Liver (tissue), 10 donors: ENCODE measurements at places on chromosomes 16 and 17. TPM values are rescaled to one million over a fixed set of nuclear protein-coding genes. Genes with fewer than 3 reads are reported as not detected.

DNA sequence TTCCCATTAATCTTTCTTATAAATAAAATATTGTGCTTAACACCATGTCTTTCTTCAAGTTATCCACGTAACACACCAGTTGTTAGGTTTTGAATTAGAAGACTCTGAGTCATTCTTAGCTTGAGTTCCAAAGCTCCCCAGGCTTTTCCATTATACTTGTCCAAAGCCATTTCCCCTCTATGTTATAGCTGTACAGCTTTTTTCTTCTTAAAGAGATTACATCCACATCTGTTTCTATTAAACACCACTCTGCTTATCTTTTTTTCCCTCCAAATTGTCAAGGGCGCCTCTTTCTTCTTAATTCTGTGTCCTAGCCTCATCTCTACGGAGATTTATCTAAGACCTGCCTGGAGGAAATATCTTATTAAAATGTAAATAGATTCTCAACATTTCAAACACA lies 139.4 kb upstream of the CPHXL start:
- no peaks in the 10 kb centered on the region for H3K36me3 ChIP-seq
- no peaks in the 10 kb centered on the region for H3K27me3 ChIP-seq
- DNase-seq: no peak
- no peak overlapping the region for H3K27ac ChIP-seq

- no peaks in the 10 kb centered on the region for H3K36me3 ChIP-seq
- DNase-seq: no peak
- no peaks in the 10 kb centered on the region for H3K27me3 ChIP-seq
- peak overlapping the region; percentile 93 for H3K27ac ChIP-seq
Measured at GRCh38 chr17:77281904-77282367, 141.2 kb downstream of the SEC14L1 start.

- DNase-seq: peak; percentile 47
- H3K4me3 ChIP-seq: no peak overlapping the region
- H3K27me3 ChIP-seq: no peaks in the 10 kb centered on the region
- peak overlapping the region; percentile 82 for H3K27ac ChIP-seq
Measured at GRCh38 chr17:67280279-67280678, 35.3 kb upstream of the HELZ start.

GRCh38 chr16:49869731-49870130 lies 13.8 kb upstream of the ZNF423 start:
- peaks cover 3% of the 10 kb centered on the region for H3K27me3 ChIP-seq
- no peak overlapping the region for H3K4me3 ChIP-seq
- no peaks in the 10 kb centered on the region for H3K4me1 ChIP-seq
- no peaks in the 10 kb centered on the region for H3K36me3 ChIP-seq

DNA sequence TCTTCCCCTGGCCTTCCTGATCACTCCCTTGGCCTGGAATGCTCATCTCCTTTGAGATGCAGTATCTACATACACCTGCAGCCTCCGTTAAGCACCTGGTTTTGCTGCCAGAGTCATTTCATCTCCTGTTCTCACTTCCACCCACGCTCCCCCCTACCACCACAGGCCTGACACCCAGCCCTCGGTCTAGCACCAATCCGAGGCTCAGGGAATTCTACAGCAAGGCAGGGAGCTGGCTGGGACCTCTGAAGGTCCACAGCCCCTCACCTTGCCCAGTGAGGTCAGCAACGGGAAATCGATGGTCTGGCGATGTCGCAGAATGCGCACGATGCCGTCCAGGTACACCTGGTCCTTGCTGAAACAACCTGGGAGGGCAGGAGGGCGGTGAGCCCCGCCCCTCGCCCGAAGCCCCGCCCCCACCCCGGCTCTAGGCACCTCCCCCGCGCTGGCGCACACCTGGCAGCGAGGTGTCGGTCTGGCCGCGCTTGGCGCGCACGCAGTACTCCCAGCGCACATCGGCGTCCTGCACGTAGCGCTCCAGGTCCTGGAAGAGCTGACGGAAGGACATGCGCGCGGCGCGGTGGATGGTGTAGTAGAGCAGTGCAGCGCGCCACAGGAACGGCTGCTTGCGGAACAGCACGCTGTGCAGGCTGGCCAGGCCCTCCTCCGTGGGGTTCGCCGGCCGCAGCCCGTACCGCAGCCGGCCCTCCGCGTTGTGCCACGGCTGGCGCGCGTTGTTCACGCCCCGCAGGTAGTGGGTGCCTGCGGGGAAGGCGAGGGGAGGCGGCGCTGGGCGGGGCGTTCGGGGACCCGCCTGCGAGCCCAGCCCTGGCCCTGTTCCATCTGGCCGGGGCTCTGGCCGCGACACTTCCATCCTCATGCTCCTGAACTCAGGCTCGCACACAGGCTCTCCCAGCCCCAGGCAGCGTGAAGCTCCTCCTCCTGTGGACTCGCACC lies 5.7 kb downstream of the MATCAP1 start:
- no peaks in the 10 kb centered on the region for H3K36me3 ChIP-seq
- DNase-seq: peak; percentile 54
- H3K4me3 ChIP-seq: peak overlapping the region; percentile 37
- H3K4me1 ChIP-seq: peaks cover 12% of the 10 kb centered on the region

GRCh38 chr16:85018529-85019236 lies 7.3 kb upstream of the ZDHHC7 start:
- no peaks in the 10 kb centered on the region for H3K36me3 ChIP-seq
- H3K27ac ChIP-seq: no peak overlapping the region
- H3K27me3 ChIP-seq: no peaks in the 10 kb centered on the region
- no peak for DNase-seq
- no peak overlapping the region for H3K4me3 ChIP-seq

DNA sequence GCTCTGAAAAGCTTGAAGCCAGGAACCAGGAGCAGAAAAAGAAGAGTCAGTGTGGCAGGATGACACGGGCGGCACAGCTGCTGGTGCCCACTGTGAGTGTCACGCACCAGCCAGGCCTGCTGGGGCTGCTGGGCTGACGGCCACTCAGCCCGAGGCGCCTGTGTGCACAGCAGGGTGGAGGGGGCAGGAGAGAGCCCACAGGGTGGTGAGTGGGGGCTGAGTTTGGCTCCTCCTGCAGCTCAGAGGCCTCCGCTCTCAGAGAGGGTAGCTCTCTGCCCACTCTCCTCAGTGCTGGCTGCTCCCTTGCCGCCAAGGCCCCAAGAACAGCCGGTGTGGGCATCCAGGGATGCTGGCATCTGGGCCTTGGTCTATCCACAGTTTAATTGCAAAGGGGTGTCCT lies 59.6 kb downstream of the GSG1L start:
- no peak overlapping the region for H3K4me3 ChIP-seq
- peaks cover 3% of the 10 kb centered on the region for H3K27me3 ChIP-seq
- H3K27ac ChIP-seq: no peak overlapping the region

- no peak for DNase-seq
- H3K27me3 ChIP-seq: no peaks in the 10 kb centered on the region
- no peaks in the 10 kb centered on the region for H3K4me1 ChIP-seq
- H3K36me3 ChIP-seq: no peaks in the 10 kb centered on the region
- H3K4me3 ChIP-seq: no peak overlapping the region
Measured at GRCh38 chr16:1030473-1030901, 42.1 kb upstream of the SSTR5 start.

DNA sequence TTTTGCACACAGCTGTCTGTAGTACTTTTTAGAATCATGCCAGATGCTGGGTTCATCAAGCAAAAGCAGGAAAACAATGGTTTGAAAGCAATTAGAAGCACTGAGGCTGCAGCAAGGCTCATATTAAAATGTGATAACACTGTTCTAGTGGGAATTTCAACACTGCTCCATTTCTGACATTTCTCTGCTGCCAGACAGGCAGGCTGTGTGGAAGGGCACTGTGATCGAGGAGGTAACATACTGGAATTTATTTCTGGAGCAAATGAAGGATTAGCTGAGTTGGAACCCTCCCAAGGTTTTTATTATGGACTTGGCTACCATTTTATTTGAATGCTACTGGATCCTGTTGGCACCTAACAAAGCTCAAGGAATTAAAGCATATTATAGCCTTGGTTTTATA lies 66.9 kb downstream of the SKAP1 start:
- no peaks in the 10 kb centered on the region for H3K4me1 ChIP-seq
- DNase-seq: no peak
- H3K27me3 ChIP-seq: no peaks in the 10 kb centered on the region
- H3K36me3 ChIP-seq: no peaks in the 10 kb centered on the region
- no peak overlapping the region for H3K4me3 ChIP-seq

- DNase-seq: no peak
- no peak overlapping the region for H3K27ac ChIP-seq
- peaks cover 2% of the 10 kb centered on the region for H3K27me3 ChIP-seq
- no peak overlapping the region for H3K4me3 ChIP-seq
- H3K4me1 ChIP-seq: peaks cover 12% of the 10 kb centered on the region
Measured at GRCh38 chr17:29621751-29622194, 939 bp downstream of the CORO6 start.

DNA sequence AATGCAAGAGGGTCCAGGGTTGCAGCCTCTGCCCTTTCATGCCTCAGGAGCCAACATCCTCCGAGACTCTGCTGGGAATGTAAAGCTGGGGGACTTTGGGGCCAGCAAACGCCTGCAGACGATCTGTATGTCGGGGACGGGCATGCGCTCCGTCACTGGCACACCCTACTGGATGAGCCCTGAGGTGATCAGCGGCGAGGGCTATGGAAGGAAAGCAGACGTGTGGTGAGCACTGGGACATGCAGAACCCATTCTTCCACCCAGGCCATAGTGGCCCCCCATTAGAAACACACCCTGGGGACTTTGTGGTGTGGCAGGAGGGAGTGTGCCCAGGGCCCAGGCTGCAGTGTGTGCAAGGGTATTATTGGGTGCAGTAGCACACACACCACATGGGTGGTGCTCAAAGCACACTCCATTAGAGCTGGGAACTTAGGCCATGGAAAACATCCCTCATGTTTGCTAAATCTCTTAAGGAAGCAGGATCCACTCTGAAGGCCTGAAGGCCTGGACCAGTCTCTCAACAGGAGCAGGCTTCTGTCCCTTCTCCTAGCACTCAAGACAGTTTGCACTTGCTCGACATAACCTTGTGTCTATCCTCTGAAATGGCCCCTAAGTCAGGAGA lies 7.6 kb downstream of the LIMD2 start:
- H3K4me3 ChIP-seq: no peak overlapping the region
- H3K36me3 ChIP-seq: peaks cover 23% of the 10 kb centered on the region
- no peak overlapping the region for H3K27ac ChIP-seq
- no peaks in the 10 kb centered on the region for H3K27me3 ChIP-seq
- H3K4me1 ChIP-seq: peaks cover 8% of the 10 kb centered on the region
- DNase-seq: no peak

DNA sequence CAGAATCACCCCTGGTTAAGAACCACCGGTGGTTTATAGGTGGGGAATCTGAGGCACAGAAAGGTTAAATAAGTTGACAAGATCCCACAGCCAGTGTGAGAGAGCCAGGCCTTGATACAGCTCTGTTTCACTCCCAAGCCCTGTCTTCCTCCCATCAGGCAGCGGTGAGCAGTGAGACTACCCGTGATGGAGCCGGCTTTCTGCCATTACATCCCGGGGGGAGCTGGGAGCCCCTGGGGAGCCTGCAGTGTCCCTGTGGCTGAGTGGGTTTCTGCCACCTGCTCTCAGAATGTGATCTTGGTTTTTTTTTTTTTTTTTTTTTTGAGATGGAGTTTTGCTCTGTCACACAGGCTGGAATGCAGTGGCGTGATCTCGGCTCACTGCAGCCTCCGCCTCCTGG lies 66.4 kb downstream of the ABCC1 start:
- DNase-seq: no peak
- no peak overlapping the region for H3K27ac ChIP-seq
- H3K4me3 ChIP-seq: no peak overlapping the region

DNA sequence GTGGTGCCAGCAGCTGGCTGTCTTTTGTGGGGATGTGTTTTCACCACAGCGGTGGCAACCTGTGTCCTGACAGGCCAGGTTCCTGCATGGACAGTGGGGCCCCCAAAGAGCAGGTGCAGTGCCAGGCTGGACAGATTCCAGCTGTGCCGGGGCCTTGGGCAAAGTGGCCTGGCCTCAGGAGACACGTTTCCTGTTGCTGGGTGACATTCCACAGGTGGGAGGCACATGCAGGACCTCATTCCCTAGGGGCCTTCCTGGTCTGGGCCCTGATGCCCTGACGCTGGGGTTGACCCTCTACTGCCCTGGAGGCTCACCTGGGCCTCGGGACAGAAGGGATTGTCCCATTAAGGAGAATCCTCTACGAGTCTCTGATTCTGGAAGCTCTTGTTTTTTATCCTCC lies 182.4 kb downstream of the RAB11FIP4 start:
- H3K27me3 ChIP-seq: no peaks in the 10 kb centered on the region
- H3K27ac ChIP-seq: no peak overlapping the region
- H3K36me3 ChIP-seq: no peaks in the 10 kb centered on the region
- DNase-seq: no peak
- peaks cover 18% of the 10 kb centered on the region for H3K4me1 ChIP-seq

DNA sequence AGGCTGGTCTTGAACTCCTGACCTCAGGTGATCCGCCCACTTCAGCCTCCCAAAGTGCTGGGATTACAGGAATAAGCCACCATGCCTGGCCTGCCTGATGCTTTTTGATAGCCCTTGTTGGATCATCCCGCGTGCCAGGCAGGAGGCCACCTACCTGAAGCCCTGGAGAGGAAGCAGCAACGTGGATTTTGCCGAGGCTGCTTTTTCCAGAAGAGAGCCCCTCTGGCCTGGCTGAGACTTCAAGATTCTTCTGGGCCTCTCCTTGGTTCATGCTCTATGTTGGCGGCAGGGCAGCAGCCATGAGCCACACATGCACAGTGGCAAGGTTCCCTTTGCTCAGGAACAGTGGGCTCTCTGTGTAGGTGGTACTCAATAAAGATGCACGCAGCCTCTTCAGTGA lies 11.5 kb downstream of the KATNB1 start:
- no peaks in the 10 kb centered on the region for H3K27me3 ChIP-seq
- no peaks in the 10 kb centered on the region for H3K36me3 ChIP-seq
- no peak for DNase-seq
- no peaks in the 10 kb centered on the region for H3K4me1 ChIP-seq
- H3K4me3 ChIP-seq: no peak overlapping the region

GRCh38 chr16:59046335-59046734 lies 312.2 kb upstream of the GOT2 start:
- H3K27ac ChIP-seq: no peak overlapping the region
- no peaks in the 10 kb centered on the region for H3K4me1 ChIP-seq
- no peaks in the 10 kb centered on the region for H3K27me3 ChIP-seq
- no peaks in the 10 kb centered on the region for H3K36me3 ChIP-seq
- no peak overlapping the region for H3K4me3 ChIP-seq
- no peak for DNase-seq

- no peak overlapping the region for H3K4me3 ChIP-seq
- peaks cover 14% of the 10 kb centered on the region for H3K4me1 ChIP-seq
- H3K27ac ChIP-seq: no peak overlapping the region
Measured at GRCh38 chr17:55895112-55895759, 144.4 kb downstream of the PCTP start.

- no peaks in the 10 kb centered on the region for H3K27me3 ChIP-seq
- no peaks in the 10 kb centered on the region for H3K4me1 ChIP-seq
- no peak for DNase-seq
Measured at GRCh38 chr17:69512946-69513345, 98.4 kb downstream of the MAP2K6 start.

GRCh38 chr16:57525761-57526160 lies 10.6 kb downstream of the CCDC102A start:
- no peak overlapping the region for H3K27ac ChIP-seq

Gene MMP28
- polyA plus RNA-seq: 0.30 TPM

Gene RND2
- polyA plus RNA-seq: 2.4 TPM

Gene KRT12
- not detected for polyA plus RNA-seq

Gene GAST
- polyA plus RNA-seq: not detected

Gene PLXDC1
- 0.17 TPM for polyA plus RNA-seq

Gene MYH1
- not detected for polyA plus RNA-seq

Gene NF1
- 4.6 TPM for polyA plus RNA-seq
